ENCODE measurements at places on chromosomes 13 and 19.

DNA sequence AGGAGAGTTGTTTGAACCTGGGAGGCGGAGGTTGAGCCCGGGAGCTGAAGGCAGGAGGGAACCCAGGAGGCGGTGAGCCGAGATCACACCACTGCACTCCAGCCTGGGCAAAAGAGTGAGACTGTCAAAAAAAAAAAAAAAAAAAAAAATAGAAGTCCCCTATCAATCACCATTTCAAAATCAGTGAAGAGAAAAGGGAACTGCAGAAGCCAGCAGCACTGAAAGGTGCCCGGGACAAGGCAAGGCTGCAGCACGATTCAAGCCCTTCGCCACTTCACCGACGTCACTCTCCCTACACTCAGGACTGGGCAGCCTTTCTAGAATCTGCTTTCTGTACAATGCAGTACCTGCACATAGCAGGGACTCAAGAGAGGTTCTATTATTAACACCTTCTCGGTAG lies 21.9 kb upstream of the USP12 start:
- DNase-seq: no peak

DNA sequence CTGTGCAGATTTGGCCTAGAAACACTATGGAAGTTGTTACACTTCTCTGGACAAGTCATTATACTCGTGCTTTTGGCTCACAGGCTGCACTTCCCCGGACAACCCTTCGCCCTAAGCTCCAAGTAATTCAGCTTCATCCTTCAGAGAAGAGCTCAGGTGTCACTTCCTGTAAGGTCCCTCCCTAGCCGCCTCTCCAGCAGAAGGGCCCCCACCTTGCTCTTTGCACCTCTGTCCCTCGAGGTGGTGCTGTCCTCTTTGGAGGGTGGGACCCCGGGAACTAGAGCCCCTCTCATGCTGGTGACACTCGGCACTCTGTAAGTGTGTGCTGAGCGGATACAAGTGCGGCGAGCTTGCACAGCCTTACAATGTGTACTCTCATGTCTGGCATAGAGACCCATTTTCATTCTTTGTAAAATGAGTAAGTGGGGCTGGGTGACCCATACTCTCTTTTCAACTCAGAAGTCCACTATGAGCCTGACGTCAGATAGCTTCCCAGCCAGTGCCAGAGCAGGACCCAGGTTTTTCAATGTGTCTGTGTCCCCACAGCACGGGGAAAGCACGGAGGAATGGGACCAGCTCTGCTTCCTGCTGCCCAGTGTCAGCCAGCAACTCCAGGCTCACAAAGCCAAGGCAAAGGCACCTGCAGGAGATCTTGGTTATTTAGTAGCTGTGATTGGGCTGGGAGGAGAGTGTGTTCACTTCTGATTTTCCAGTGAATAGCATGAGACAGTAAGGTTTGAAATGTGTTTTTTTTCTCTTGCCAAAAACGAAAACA lies 26.9 kb downstream of the CHAMP1 start:
- DNase-seq: no peak

DNA sequence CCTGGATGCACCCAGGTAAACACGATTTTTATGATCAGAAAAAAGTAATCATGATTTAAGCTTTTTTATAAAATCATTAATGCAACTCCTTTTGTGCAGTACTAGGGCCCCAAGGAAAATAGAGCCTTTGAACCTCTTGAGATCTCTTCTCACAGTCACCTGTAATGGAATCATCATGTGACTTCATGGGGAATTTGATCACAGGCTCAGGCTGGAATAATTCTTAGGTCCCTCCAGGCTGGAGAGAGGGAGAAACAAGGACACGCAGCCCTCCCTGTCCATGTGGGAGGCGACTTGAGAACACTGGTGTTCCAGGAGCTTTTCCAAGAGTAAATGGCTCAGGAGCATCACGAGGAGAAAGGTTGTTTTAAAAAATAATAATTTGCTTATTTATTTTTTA lies 156.1 kb downstream of the NUFIP1 start:
- DNase-seq: no peak

GRCh38 chr13:110392510-110393240 lies 85.6 kb downstream of the COL4A2 start:
- DNase-seq: no peak

DNA sequence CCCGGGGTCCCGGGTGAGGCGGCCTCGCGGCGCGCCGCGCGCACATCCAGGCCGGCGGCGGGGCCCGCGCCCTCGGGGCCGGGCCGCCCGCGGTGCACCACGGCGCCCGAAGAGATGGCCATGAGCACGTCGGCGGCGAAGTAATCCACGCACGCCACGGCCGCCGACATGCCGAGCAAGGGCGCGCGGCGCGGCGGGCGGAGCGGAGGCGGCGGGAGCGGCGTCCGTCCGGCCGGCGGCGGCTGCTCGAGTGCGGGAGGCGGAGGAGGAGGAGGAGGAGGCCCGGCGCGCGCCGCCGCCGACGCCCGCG lies at the start of gene KLF16:
KLF16 (minus strand) TSS at position 252 of the 310 bp plus-strand sequence; CDS start at position 170, 82 bp downstream.
- DNase-seq: no peak

DNA sequence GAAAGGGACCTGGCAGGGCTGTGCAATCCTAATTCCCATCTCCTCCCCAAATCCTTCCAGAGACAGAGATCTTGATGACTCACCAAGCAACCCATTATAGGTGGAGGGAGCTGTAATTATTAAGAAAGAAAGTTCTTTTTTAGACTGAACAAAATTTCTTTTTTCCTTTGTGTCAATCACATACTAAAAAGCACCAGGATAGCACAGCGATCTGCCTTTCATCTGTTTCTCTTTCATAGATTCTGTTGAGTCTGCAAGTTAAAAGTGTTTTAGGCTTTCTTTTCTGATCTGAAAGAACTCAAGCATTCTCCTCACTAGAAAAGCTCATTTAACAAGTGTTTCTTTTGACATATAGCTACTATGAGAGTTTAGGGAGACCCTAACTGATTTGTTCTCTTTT lies 222.8 kb downstream of the DCT start:
- no peak for DNase-seq

DNA sequence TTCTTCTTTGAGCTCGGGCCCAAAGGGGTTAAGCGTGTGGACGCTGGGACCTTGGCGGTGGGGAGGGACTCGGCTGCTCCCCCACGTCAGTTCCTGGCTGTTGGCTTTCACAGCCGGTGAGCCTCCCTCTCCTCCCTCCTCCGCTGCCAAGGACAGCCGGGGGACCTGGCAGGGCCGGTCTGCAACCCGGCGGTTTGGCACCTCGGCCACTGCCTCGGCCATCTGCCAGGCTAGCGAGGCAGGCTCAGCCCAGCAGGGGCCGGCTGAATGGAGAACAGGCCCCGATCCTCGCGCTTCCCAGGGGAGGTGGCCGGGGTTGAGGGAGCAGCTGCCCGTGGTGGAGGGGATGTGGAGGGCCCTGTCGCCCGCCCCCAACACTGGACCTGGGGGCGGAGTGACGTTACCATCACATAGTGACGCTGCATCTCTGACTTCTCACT lies 5.0 kb downstream of the TLE5 start:
- no peak for DNase-seq

DNA sequence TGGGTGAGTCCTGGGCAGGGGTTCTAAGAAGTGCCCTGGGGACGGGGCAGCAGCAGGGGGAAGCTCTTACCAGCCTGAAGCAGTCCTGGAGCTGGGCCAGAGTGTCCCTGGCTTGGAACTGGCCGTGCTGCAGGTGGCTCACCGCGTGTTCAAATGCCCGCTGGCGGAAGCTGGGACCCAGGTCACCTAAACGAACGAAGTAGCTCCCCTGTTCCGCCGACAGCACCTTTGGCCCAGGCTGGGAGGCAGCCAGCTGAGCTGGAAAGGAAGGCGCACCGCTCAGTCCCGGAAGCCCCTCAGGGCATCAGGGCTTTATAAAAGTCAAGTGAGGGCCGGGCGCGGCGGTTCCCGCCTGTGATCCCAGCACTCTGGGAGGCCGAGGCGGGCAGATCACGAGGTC lies 9.6 kb downstream of the PLIN4 start:
- no peak for DNase-seq

GRCh38 chr13:104436555-104436954 lies 1370.3 kb upstream of the SLC10A2 start:
- DNase-seq: no peak

- no peak for DNase-seq
These were observed 4.0 kb downstream of the EBI3 start for GRCh38 chr19:4233282-4233853.

DNA sequence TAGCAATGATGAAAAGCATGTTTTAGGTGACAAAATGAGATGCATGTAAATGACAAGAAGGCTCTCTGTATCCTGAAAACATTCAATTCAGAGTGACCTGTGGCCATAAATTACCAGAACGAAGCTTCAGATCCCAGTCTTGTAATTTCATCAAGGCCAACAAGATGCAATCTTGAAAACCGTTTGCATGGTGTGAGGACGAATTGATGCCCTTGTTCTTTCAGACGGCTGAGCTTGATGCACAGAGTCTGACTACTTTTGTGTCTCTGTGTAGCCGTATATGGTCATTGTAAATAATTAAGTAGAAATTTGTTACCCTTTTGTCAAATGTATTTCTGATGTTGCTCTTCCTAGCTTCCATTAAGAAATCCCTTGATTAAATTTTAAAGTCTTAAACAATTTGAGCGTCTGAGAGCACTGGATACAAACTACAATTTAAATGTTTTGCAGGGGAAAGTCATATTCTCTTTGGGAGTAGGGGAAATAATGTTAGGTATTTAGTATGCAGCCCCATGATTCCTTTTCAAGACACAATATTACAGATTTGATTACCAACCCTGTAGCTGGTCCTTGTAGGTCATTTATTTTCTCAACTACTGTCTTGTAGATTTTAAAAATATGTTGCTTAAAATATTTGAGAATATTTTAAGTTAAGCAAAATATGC lies 125.8 kb upstream of the PCDH9 start:
- DNase-seq: no peak

DNA sequence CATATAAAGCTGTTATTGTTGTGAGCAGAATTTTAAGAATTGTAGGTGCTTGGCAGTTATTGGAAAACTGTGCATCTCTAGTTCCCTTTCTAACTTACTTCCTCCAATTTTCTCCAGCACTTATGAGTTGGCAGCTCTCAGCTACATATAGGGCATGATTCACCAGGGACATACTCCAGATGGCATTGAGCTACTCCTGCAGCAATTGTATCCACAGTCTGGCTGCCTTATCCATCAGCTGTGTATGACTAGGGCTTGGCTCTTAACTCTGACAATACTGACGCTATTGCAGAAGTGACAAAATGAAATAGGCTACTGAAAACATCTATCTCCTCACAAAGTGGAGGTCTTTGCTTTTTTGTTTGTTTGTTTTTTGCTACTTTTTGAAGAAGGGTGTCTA lies 276.7 kb downstream of the POU4F1 start:
- DNase-seq: no peak

DNA sequence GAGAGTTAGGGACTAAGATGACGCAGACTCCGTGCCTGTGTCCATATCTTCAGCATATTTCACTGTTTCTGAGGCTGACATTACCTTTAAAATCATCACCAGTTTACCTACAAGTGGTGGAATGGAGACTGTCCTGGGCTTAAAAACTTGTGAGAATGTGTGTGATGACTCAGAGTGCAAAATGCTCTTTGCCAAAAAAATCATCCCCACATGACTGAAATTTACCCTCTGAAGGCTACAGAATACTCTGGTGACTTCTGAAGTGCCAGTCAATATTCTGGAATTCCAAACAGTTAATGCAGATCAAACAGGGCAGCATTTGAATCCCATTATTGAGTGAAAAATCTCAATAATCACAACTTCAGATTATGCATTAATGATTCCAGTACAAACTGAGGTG lies 901.4 kb downstream of the EFNB2 start:
- no peak for DNase-seq

DNA sequence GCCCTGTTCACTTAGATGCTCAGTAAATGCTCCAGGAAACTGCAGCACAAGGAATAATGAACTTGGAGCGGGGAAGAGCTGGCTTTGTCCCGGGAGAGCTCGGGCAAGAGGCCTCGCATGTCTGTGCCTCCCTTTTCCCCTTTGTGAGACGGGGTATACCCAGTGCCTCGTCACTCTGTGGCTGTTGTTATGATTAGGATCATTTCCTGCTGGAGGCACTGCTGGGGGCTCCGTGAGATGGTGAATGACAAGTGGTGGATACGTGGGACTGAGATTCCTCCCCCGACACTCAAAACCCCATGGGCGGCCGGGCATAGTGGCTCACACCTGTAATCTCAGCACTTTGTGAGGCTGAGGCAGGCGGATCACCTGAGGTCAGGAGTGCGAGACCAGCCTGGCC lies 1.1 kb upstream of the PLVAP start:
- no peak for DNase-seq

DNA sequence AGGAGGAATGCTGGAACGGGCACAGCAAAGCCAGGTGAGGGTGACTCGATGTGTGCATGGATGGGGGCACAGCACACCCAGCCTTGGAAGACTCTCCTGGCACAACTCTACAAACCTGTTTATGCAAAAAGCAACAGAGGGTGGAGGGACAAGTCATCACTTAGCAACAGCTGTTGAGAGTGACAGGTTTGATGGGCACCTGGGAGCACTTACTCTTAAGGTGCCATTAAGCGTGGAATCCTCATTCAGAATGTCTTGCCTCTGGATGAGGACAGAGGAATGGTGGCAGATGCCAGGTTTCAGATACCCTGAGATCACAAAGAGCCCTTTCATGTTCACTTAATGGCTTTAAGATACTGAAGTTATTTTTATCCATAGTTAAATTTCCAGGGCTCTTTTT lies 97.0 kb downstream of the DCT start:
- no peak for DNase-seq

GRCh38 chr13:21615427-21615826 lies 11.5 kb upstream of the MICU2 start:
- DNase-seq: no peak

- DNase-seq: no peak
These were observed at the start of gene SLITRK6 for GRCh38 chr13:85799097-85799582. Gene SLITRK6, minus strand, starts transcription at chr13:85799419. Its CDS starts 2,911 bp downstream, at chr13:85796508.

- no peak for DNase-seq
These were observed 821 bp downstream of the ZNF616 start for GRCh38 chr19:52138983-52139251.

- DNase-seq: no peak
These were observed 18.3 kb downstream of the KCNN1 start for GRCh38 chr19:17985037-17985818.

DNA sequence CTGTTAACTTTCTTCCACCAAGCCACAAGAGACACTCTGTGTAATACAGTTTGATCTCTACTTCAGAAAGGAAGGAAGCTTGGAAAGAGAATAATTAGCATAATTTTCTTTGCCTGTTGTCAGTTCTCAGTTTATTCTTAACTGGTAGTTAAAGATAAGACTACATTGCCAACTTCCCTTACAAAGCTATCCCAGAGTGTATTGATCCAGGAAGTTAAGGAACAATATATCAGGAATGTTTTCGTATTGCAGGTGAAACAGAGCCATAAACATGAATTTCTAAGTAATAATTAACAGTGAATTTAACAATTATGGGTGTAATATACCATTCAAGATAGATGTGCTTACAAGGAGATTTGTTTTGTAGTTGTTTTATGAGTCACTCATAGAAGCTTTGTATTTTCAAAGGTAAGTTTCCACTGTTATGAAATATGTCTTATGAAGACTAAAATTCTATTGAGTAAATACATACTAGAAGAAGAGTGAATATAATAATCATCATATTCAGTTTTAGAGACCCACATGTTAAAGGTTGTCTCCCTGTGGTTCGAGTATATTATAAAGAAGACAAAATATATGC lies 88.4 kb upstream of the KLF5 start:
- DNase-seq: no peak

Data from GM19239 (cell line).